Body of pancreas (tissue), 4 donors: ENCODE measurements at places on chromosomes 1 and 21.

DNA sequence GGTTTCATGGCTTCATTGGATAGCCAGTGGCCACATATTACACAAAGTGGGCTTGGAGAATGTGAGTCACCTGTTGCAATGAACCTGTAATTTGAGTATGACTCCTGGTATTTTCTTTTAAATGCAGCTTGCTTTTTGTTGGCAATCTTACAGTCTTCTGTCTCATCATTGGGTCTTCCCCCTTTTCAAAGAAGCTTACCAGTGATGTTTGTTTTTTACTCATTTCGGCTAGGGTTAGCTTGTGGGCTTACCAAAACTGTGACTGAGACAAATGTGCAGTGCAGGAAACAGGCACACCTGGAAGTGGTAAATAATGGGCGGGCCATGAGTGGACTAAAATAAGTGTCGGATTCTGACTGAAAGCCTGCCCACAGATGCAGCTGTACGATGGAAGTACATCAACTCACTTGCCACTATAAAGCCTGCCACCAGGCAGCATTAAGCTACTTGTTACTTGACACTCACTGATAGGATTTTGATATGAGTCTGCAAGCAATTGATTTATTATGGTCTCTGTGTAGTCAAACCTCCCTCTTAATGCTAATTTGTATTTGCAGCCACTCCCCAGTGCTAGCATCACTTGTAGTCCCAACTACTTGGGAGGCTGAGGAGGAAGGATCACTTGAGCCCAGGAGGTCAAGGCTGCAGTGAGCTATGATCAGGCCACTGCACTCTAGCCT, 4.2 kb downstream of the HHAT start:
- no peak for DNase-seq

DNA sequence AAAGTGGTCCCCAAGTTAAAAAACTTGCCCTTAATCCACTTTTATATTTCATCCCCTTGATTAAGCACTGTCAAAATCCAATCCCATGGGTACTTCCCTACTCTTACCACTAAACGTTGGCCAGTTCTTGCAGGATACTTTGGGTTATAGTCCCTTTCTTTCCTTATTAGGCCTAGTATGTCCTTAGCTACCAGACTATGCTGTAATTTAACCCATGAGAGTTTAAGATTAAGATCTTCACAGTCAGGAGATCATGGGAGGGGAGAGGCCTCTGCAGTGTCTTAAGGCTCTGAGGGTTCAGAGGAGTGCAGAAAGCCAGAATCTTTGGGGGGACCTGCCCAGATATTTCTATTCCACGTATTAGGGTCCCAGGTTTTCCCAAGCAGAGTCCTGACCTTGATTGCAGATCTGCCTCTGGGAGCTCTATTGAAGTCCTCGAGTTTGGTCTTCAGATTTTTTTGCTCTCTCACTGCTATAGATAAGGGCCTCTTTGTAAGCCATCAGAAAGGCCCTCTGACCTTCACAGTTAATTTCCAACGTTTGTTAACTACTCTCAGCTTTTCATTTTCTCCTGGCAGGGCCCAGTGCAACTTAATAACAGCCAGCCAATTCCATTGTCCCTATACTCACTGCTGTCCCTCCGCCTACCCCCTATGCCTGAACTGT, 9.0 kb upstream of the CGN start:
- no peak for DNase-seq

- DNase-seq, result no peak
Measured at GRCh38 chr1:94797291-94797690, 22.9 kb upstream of the SLC44A3 start.

DNA sequence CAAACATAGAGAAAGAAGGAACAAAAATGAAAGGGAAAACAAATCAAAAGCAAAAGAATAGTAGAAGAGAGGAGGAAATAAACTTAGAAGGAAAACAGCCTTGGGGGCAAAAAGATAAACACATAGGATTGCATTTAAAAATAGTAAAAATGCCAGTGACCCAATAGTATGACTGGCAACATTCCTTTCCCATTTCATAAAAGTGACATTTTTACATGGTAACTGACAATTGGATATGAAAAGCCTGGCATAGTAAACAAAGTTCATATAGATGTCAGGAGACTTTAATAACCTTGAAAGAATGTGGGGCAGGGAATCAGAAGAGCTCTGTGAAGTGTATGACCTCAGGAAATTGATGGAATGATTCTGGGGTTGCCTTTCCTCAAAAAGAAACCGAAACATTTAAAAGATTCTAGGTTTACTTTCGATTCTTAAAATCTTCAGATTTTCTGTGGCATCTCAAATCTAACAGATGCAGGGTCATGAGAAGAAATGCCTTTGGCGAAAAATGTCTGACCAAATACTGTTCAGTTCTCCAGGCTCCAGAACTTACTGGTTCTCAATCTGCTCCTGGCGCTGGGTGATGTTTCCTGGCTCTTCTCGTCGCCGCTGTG, 33.7 kb downstream of the SPTA1 start:
- no peak for DNase-seq

DNA sequence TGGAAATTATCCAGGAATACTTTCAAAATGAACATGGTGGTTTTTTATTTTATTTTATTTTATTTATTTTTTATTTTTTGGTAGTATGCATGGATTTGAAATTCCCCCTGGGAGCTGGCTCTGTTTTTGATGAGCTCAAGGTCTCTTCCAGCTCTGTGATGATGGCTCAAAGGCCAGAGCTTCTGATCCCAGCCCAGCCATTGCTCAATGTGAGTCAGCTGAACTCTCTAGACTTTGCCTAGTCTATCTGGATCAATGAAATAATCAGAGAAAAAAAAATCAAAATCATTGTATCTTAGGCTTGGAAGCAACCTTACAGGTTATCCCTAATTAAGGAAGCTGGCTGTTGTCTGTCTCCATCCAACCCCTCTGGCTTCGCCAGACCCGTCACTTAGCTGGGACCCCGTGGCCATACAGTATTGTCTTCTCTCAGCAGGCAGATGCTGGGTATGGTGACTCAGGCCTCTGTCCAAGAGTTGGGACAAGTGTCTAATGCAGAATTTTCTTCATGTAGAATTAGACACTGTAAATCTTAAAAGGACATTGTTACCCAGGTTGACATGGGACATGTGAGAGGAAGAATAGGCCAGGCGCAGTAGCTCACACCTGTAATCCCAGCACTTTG, 90.2 kb upstream of the LPGAT1 start:
- DNase-seq, result no peak
